GF-D8 (cell line): ENCODE measurements at places on chromosomes 11 and 22.

DNA sequence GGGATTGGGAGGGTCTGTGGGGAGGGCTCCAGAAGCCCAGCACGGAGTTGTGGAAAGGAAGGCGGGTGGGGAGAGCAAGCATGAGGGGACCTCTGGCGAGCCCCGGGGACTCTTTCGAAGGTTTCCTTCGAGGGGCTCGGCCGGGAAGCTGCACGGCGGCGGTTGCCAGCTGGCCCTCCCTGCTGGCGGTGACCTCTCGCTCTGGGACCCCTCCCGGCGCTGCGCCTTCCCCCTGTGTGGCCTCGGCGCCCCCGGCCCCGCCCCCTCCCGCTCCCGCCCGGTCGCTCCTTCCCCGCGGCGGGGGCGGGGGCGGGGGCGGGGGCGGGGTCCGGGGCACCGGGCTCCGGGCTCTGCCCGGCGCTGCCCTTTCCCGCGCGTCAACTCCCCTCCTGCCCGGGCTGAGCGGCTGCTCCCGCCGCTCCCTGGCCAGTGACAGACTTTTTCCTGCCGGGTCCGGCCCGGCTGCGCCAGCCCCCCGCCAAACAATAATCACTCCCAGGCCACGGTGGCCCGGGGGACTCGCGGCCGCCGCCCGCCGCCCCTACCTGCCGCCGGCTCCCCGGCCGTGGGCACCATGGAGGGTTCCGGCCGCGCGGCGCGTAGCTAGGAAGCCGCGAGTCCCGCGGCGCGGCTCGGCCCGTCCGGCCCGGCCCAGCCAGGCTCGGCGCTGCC is 941 bp downstream of the CLCF1 start:
- no peak for DNase-seq

- DNase-seq: no peak
These were observed 445.9 kb upstream of the ANO3 start for GRCh38 chr11:25886036-25886435.

DNA sequence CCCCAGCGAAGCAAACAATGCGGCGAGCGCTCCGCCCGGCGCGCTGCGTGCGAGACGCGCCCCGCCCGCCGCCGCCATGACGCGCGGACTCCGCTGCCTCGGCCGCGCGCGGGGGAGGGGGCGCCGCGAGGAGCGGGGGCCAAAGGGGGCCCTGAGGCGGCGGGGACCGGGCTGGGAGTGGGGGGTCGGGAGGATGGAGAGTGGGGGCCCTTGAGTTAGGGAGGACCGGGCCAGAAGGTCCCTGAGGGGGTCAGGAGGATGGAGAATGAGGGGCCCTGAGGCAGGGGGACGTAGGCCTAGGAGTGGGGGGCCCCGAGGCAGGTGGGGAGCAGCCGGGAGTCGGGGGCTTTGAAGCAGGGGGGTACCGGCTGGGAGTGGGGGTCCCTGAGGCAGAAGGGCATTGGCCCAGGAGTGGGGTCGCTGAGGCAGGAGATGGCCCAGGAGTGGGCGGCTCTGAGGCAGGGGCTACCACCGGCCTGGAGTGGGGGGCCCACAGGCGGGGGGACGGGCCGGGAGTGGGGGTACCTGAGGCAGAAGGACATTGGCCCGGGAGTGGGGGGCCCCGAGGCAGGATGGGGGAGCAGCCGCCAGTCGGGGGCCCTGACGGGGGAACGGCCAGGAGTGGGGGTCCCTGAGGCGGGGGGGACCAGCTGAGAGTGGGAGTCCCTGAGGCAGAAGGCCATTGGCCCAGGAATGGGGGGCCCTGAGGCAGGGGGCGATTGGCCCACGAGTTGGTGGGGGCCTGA is at the start of gene BRD1:
Gene BRD1 (minus strand): TSS at position 21 of the 746 bp plus-strand sequence. CDS start 3,556 bp downstream, outside the sequence.
- no peak for DNase-seq

GRCh38 chr11:16763746-16764145 is 25.3 kb downstream of the C11orf58 start:
- DNase-seq: no peak

GRCh38 chr11:63729326-63729725 is 39.2 kb downstream of the ZFTA start:
- no peak for DNase-seq

DNA sequence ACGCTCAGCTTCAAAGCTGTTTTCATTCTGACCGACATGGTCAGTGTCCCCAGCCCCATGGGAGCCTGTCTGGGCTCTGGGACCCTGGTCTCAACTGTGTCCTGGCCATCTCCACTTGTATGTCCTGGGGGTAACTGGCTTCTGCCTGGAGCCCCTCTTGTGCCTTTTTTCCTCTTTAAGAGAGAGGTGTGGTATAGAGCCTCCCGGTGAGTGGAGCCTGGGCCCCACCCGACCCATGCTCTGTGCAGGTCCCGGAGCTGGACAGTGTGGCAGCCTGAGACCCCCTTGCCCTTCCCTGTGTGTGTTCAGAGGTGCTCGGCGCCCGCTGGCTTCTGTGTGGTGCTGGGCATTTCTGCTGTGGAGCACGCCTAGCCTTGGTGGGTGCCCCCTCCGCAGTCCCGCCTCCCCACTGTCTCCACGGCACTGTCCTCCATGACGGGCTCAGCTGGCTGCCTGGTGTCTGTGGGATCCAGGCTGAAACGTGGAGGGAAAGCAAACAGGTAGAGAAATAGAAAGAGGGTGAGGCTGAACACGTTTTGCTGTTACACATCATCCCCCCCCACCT is 74.9 kb downstream of the PARVB start:
- DNase-seq: no peak

DNA sequence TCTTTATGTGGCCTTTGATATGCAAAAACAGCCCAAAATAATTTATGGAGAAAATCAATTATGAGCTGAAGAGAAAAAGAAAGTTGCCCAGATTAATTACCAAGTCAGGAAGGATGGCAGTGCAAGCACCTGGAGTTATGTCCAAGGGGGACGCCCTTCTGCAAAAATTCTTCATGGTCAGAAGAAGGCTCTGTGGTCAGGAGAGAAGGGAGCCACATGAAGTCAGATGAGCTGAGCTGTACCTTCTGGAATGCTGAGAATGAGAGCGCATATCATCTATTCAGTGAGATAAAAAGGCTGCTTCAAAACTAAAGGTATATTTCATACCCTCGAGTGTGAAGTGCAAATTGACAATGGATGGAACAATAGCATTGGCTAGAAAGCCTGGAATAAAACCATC is 607.4 kb downstream of the NTM start:
- DNase-seq: no peak

DNA sequence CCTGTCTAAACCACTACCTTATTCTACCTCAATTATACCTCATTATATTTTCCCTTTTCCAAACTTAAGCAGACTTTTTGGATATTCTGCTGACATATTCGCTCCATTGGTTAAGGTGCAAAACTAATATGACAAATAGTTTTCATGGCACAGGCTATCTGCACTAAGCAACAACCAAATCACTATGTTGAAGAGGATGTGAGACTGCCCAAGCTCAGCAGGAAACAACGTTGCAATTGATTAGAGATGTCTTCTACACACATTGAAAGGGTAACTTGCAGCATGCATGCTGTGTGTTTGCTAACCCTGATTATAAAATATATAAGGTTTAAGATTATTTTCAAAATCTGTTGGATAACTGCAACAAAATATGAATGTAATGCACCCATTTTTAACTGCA is 61.6 kb downstream of the STK33 start:
- no peak for DNase-seq

DNA sequence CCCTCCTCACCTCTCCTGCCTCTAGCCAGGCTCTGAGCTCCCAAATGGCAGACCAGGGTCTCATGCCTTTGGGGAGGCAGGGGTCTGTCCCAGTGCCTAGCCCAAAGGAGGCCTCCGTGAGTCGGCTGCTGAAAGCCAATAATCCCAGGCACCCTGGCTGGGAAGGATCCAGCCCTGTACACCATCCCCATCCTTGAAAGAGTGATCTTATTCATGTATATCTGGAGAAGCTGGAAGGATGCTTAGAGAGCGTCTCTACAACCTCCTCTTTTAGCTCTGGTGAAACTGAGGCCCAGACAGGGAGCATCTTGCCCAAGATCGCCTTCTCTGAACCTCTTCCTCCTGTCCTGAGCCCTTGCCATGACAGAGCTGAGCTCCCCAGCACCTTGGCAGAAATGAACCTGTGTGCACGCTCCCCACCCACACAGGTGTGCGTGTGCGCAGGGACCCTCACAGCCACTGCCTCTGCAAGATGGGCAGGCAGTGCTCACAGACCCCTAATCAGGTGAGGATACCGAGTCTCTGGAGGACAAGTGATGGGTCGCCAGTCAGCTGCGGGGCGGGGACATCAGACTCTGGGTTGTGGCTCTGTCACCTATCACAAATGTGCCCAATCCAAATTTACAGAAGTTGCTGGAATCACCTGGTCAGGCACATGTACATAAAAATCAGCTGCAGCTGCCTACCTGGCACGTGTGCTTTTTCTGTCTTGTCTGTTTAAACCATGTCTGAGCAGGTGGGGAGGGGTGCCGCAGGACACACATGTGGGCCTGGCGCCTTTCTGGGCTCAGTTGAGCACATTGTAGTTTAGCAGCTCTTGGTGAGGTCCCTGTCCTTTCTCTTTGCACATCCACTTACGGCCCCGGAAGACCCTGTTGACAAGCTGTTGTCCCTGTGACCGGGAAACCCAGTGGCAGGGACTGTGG is 49.3 kb upstream of the WNT7B start:
- no peak for DNase-seq

- DNase-seq: no peak
These were observed 3.5 kb downstream of the TMEM80 start for GRCh38 chr11:699116-699508.

DNA sequence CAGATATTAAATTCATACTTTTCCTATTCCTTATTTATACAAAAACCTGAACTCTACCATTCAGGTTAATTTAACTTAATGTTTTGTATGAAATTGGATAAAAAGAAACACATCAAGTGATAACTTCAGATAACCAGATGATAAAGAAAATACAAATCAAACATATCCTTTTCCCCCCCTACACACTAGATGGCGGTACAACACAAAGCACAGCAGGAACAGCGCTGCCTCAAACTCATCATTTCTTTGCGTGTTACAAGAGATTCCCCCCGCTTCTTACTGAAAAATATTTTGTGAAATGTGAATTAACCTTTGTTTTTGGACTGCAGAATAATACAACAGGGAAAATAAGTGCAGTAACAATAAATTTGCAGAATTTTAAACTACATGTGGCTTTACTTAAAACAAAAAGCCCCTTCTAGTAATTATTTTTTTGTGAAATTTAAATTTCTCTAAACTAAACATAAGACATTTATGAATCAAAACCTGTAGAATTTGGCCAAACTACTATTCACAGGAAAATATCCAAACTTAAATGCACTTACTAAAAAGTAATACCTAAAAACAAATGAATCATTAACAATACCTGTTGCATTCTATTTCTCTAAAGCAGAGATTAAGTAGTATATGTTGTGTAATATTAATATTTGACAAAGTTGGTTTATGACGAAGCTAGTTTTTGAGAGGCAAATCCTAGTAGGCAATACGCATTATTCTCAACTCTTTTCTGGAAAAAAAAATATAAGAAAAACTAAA is 74.4 kb downstream of the ARHGAP32 start:
- peak; percentile 80 for DNase-seq

- DNase-seq: no peak
These were observed 46.6 kb upstream of the RCN1 start for GRCh38 chr11:32044158-32044863.

DNA sequence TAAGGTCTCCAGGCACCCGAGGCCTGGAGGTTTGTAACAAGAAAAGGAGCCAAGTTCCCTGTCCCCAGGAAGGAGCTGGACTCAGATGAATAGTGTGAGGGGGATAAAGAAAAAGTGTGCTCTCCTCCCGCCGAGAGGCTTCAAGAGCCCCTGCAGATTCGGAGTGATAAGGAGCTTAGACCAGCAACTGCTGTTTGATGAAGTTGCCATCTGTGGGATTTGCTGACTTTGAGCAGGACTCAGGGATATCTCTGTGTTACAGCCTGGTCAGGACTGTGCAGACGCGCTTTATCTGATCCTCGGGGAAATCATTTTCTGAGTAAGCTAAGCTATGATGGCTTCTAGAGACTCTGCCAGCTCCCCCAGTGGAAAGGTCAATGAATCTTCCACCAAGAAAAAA is 1017.0 kb downstream of the TBC1D22A start:
- no peak for DNase-seq

DNA sequence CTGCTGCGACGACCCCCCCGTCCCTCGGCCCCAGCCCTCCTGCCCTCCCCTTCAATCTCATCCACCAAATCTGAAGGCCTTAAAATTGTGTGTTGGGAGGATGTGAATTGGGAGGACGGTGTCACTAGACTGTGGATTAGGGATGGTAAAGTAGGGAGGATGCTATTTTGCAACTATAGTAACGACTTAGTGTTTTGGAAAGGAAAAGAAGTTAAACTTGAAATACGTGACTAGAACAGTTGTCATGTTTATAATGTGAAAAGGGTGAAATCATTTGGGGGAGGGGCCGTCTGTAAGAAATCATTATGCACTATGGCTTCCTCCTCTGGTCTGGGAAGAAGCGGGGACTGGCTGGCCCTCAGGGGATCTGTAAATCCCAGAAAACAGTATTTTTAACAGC is 43.4 kb upstream of the NNMT start:
- DNase-seq: no peak

- no peak for DNase-seq
These were observed 64.6 kb upstream of the POU2AF1 start for GRCh38 chr11:111443640-111444039.

- no peak for DNase-seq
These were observed 79.0 kb downstream of the TIMP3 start for GRCh38 chr22:32880505-32880892.

DNA sequence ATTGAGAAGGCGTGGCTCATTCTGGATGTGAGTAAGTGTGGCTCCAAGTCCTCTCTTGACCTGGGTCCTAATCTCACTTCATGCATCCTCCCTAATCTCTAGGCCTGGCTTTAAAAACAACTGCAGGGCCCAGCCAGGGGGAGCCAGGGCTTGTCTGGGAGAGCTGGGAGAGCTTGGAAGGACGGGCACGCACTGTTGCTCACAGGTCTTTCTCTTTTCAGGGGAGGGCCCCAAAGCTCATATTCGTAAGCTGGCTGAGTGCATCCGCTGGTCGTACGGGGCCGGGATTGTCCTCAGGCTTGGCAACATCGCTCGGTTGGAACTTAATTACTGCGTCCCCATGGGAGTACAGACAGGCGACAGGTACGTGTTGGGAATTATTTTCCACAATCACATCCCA is 34.1 kb upstream of the PARVB start:
- DNase-seq: no peak

DNA sequence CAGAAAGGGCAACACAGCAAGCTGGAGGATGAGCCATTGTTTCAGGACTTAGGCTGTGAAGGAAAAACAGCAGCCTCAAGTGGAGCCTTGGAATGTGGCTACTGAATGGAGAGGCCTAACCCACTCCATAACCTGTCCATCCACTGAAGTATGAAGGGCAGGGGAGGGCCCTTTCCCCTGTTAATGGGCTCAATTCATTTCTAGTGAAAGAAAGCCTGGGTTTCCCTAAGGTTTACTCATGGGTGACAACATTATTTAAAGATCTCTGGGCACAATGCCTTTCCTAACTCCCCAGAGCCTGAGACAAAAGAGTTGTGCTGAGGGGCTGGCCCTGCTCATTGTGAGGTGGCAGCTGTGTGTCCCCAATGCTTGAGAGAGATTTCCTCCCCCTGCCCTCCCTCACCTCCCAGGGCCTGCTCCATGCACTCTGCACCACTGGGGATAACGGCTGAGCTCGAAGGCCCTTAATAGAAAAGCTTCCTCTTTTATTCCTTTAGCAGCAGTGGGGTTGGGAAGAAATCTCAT is 83.8 kb downstream of the ME3 start:
- no peak for DNase-seq

GRCh38 chr22:49324527-49325491 is 502.9 kb downstream of the BRD1 start:
- DNase-seq: no peak

GRCh38 chr22:32579529-32580220 is 105.1 kb downstream of the FBXO7 start:
- DNase-seq: no peak

- DNase-seq: no peak
These were observed 96.9 kb downstream of the PDE2A start for GRCh38 chr11:72577271-72577721.
